SK-N-SH treated with all-trans-retinoic acid at 6 μM for 48 hours (cell line): ENCODE measurements at places on chromosomes 12 and 14.

DNA sequence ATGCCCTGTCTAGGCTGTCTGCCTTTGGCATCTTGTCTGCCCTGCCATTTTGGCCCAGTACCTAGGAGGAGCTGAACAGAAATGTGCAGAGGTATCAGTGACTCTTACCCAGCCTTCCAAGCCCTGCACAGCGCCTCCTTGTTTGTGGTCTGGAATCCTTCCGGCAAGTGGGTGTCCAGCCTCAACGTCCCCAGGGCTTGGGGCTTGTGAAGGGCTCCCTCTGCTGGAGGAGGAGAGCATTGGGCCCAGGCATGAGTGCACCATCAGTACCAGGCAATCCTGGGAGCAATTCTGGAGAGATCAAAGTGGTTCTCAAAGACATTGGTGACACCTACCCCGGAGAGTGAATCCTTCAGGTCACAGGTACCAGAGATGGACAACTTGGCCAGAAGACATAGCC, 2.4 kb upstream of the TCL1B start:
- ATAC-seq: no peak

DNA sequence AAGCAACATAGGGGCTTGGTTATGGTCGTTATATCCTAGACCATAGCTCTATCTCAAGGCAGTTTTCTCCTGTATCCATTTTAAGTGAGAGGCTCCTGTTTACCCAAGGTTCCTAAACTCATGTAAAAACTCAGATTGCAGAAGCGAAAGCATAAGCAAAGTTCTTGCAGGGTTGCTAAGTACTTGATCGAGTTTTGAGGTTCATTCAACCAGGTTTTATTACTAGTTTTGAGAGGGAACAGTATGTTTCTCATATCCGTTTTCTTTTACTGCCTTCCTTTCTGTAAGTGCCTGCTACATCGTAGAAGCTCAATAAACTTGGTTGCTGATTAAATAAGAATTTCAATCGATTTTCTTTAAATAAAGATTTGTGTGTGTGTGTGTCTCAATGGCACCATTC, 5.1 kb downstream of the AKAP3 start:
- no peak for ATAC-seq

- no peak for ATAC-seq
Observed at GRCh38 chr14:97544571-97544970, 747.4 kb downstream of the VRK1 start.

GRCh38 chr14:90883197-90883596, 67.0 kb upstream of the TTC7B start:
- ATAC-seq: no peak

DNA sequence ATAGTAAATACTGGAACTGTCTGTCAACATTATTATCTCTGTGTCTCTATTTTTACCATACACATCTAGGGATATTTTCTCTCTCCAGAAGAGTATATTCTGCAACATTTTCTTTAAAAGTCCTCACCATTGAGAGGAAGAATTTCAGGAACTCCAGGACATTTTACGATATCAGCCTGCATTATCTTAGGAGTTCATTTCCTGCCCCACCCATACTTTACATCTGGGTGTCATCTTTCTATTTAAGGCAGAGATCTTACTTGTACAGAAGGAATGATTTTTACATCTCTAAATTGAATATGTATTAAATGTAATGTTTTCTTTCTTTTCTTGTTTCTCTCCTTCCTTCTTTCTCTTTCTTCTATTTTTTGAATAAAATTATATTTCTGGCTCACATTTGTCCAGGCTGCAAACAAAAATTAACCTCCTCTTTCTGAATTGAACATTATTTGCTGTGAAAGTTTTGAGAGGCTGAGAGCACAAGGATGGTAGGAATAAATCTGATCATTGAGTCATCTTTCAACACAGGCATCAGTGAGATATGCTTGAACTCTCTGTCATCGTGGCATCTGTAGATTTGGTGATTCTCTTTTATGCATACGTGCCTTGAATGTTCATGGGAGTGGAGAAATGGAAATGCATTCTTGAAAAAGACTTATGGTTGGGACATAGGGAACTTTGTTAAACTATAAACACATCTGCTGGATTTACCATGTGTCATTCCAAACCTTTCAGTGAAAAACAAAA, 753.6 kb downstream of the SLC16A7 start:
- no peak for ATAC-seq

GRCh38 chr12:2934371-2934770, 24.8 kb upstream of the TEAD4 start:
- no peak for ATAC-seq

DNA sequence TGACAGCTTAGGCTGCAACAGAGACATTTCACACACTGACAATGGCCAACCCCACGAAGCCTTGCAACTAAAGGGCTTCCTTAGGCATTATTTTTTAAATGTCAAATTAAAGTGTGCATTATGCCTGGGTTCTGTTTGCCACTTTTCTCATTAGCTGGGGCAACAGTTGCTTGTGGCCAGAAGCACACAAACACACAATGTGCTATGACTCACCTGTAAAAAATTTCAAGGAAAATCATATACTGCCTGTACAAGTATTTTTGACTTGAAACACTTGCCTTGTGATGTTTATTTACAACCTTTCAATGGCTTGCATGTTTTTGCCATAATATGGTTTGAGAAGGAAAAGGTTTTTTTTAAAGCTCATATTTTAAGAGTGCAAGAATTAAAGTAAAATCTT, 1.9 kb downstream of the NTN4 start:
- 0 out of 3 replicates have a peak, but pooled peaks have one; percentile 14 for ATAC-seq
